ENCODE measurements at places on chromosomes 7 and 10.

DNA sequence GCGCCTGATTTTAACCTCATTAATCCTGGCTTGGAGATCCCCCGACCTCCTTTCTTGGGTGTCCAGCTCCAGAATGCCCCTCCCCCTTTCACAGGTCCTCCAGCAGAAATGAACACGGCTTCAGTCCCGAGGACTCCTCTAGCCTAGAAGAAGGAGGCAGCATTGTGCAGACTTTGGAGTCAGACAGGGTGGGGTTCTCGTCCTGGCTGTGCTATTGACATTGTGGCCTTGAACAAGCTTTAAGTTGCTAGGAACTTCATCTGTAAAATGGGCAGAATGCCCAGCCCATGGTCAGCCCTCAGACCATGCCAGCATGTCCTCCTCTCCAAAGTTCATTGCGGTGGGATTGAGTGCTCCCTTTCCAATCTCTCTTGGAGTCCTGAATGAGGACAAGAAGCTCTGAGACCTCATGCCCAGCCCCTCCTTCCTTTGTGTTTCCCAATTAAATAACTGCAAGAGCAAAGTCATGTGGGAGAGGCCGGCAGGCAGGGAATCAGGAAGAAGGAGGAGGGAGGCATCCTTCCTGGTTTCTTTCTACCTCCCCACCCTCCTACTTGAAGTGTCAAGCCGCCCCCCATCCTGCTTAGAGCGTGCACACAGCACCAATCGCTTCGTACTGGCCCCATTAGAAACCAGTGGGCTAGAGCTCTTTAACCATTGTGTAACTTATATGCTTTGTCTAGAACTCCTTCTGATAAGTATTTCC is 86.4 kb downstream of the RBM20 start:
- DNase-seq: no peak

GRCh38 chr10:91162050-91162494 is 58.4 kb upstream of the PCGF5 start:
- no peak for DNase-seq

DNA sequence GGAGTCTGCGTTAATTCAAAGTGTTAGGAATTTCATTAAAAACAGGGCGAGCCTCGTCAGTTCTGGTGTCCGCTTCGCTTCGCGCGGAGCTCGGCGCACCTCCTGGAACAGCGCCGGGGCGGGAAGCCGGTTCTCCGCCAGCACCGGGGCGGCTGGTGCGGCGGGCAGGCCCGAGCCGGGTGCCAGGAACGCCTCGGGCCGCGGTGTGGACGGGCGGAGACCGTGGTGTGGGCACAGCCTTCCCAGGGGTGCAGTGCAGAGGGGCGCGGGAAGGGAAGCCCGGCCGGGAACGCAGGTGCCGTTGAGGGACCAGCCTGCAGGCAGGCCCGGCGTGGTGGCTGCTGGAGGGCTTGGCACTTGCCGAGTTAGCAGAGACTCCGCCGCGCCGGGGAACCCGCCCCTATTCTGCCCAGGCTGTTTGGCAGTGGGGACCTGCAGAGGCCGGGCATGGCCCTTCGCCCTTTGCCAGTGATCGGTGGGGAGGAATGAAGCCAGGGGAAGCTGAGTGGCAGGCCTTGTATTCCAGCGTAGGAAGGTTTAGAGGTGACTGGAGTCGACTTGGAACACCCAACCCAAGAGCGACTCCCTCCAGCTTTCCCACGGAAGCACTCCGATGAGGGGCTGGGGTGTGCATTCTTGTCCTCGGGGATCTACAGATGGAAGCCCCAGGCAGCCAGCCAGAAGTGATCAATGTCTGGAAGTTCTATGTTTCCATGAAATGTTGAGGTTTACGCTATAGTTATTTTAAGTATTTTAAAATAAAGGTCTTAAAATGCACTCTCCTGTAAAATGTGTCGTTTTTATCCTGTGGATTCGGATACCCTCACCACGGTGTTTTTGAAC is 945 bp upstream of the RHEB start:
- peak; percentile 73 for DNase-seq

GRCh38 chr10:78802431-78802830 is 266.3 kb upstream of the ZMIZ1 start:
- DNase-seq: no peak

- DNase-seq: no peak
Observed at GRCh38 chr7:58086461-58086860, 636.5 kb downstream of the ZNF716 start.

DNA sequence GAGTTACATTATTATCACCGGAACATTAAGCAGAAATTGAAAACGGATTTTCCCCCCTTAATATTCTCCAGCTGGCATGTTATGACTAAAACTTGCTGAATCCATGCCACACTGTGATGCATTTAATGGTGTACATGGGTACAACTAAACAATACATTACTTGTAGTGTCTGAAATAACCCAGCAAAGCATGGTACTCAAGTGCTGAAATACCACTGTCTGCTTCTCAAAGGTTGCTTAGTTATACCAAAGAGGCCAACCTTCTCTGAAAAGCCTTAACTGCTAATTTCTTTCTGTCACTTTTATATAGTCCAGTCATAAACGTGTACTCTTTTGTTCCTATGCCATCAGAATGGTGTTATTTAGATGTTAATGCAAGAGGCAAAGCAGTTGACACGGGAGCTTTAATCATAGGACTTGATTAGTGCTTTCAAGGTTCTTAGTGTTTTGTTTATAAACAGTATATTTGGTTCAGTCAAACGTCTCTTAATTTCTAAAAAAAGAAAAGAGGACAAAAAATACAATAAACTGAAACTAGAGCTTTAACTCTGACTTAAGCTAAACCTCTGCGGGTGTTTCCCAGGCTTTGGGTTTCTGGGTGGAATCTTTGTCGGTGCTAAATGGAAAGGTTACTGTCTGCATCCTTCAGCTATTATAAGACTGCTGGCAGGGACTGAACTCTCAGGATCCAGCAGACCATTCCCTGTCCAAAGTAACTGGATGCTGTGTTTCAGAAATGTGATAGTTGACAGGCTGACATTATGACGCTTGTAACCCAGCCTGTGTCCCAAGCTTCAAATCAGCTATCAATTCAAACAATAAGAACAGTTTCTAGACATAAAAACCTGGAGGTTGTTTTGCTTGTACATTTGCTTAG is 202.6 kb downstream of the PPP1R3A start:
- peak; percentile 5 for DNase-seq

DNA sequence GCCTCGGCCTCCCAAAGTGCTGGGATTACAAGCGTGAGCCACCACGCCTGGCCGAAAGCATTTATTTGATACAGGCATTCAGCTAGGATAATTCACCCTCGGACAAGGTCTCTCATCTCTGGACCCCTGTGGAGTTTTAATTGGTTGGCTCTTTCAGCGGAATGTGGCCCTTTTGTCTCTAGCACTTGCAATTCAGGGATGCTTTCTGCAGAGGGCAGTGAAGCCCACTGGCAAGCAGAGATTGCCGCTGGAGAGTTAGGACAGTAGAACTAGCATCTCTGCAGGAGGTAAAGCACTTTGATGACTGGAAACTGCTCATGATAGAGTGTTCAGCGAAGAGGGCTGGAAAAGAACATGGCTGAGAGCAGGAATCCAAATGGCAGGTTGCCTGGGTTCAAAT is 62.0 kb downstream of the SUFU start:
- DNase-seq: no peak
